ENCODE measurements at places on chromosomes 2 and 18.

- DNase-seq, result no peak
Observed at GRCh38 chr18:49017813-49018553, 67.2 kb upstream of the SMAD7 start.

DNA sequence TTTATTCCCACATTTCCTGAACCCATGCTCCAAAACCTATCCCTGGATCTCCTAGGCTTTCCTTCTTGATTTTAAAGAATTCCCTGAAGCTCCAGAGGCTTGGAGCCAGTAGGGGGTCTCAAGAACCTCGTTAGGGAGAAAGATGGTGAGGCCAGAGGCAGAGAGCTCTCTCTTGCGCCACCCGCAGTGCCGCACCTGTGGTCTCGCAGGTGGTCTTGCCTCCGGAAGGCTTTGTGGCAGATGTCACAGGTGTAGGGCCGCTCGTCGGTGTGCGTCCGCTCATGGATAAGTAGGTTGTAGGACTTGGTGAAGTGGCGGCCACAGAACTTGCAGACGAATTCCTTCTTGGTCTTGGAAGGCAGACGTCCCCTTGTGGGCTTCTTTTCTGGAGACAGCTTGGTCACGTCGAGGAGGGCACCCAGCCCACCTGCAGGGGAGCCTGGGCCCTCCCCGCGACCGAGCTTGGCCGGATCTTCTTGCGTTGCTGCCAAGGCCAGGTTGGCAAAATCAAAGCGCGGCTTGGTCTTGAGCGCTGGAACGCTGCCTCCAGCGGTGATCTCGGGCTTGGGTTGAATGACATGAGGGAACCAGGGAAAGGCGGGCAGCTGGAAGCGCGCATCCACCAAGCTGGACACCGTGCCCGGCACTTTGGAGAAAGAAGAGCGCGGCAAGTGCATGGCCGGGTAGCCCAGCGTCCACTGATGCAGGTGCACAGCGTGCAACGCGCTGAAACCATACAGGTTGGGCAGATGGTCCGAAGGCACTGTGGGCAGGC lies 5.3 kb downstream of the OSR1 start:
- DNase-seq, result no peak

DNA sequence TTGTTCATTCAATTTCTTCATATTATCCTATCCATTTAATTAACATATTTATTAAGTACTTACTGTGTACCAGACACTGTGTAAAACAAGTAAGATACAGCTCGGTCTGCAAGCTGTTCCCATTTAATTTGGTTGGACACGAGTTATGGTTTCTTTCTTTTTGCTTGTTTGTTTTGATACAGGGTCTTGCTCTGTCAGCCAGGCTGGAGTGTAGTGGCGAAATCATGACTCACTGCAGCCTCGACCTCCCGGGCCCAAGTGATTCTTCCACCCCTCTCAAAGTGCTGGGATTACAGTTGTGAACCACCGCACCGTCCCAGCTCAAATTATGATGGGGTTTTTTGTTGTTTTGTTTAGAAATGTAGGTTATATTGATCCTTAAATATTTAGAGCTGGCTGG lies 9.0 kb downstream of the CYBRD1 start:
- DNase-seq, result no peak

DNA sequence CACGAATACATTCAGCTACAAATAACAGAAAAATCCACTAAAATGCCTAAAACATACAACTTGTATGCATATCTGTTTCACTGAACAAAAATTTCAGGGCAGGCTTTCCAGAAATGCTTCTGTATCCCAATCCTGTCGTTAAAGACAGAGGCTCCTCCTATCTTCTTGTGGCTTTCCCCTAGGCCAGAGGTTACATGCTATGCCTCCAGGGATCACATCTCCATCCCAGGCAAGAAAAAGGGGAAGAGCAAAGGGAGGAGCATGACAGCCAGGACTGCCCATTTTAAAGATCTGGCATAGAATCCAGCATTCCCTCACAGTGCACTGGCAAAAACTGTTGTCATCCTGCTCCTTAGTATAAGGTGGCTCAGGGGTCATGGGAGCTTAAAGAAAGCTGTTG lies 268.7 kb upstream of the SETBP1 start:
- DNase-seq, result no peak

- no peak for DNase-seq
Observed at GRCh38 chr2:232235716-232236115, 142.8 kb upstream of the ALPP start.

- peak; percentile 63 for DNase-seq
Observed at GRCh38 chr2:224584785-224585210, 365 bp downstream of the CUL3 start.

- DNase-seq, result no peak
Observed at GRCh38 chr2:100831831-100832230, 11.9 kb downstream of the NPAS2 start.

All from anterior cingulate cortex (tissue), 58 donors.